Activated naive CD4-positive, alpha-beta T cell treated with anti-CD3 and anti-CD28 coated beads for 36 hours (primary cell): ENCODE measurements at places on chromosomes 3 and 15. TPM values are rescaled to one million over a fixed set of nuclear protein-coding genes. Genes with fewer than 3 reads are reported as not detected.
A peak's percentile ranks its signal among the peaks of the same experiment; 100 is the strongest.

- H3K4me3 ChIP-seq: no peak overlapping the region
- H3K27me3 ChIP-seq: peaks cover 55% of the 10 kb centered on the region
- H3K36me3 ChIP-seq: no peaks in the 10 kb centered on the region
- no peak for DNase-seq
- peaks cover 10% of the 10 kb centered on the region for H3K4me1 ChIP-seq
Measured at GRCh38 chr15:29573197-29573838, 248.9 kb downstream of the TJP1 start.

GRCh38 chr3:67083277-67083676 is 85.2 kb downstream of the KBTBD8 start:
- peaks cover 31% of the 10 kb centered on the region for H3K4me1 ChIP-seq
- peaks cover 38% of the 10 kb centered on the region for H3K36me3 ChIP-seq
- peak overlapping the region; percentile 61 for H3K4me3 ChIP-seq
- peak; percentile 79 for DNase-seq
- H3K27me3 ChIP-seq: no peaks in the 10 kb centered on the region
- peak overlapping the region; percentile 94 for H3K27ac ChIP-seq

DNA sequence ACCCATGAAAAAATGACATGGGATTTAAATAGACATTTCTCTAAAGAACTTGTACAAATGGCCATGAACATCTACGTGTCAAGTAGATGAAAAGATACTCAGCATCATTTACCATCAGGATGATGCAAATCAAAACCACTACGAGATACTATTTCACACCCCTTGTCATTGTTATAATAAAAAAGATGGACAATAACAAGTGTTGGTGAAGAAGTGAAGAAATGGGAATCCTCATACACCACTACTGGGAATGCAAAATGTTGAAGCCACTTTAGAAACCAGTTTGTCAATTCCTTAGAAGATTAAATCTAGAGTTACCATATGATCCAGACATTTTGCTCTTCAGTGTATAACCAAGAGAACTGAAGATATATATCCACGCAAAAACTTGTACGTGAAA is 57.9 kb downstream of the TIMP4 start:
- H3K27me3 ChIP-seq: peaks cover 3% of the 10 kb centered on the region
- no peak overlapping the region for H3K27ac ChIP-seq
- no peak for DNase-seq
- H3K36me3 ChIP-seq: peaks cover 1% of the 10 kb centered on the region
- no peaks in the 10 kb centered on the region for H3K4me1 ChIP-seq
- no peak overlapping the region for H3K4me3 ChIP-seq

DNA sequence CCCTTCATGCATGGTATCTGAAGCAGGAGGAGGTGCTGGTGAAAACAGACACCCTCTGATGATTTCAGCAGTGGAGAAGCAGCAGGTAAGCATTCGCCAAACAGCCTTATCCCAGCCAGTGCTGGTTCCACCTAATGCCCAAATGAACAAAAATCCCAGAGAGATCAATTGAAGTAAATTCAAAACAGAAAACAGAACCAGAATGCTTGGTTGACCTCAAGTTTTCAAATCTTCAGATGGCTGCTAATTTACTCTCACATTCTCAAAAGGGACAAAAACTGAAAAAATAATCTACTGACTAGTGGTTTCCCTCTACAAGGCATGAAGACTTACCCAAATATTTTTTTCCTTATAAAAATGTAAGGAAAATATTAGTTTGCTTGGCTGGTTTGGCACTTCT is 87.0 kb upstream of the MYO5C start:
- no peak overlapping the region for H3K4me3 ChIP-seq
- no peak overlapping the region for H3K27ac ChIP-seq

GRCh38 chr3:144774897-144775296 is 803.3 kb downstream of the DIPK2A start:
- H3K4me3 ChIP-seq: no peak overlapping the region
- no peak for DNase-seq
- no peaks in the 10 kb centered on the region for H3K36me3 ChIP-seq
- H3K27ac ChIP-seq: no peak overlapping the region

DNA sequence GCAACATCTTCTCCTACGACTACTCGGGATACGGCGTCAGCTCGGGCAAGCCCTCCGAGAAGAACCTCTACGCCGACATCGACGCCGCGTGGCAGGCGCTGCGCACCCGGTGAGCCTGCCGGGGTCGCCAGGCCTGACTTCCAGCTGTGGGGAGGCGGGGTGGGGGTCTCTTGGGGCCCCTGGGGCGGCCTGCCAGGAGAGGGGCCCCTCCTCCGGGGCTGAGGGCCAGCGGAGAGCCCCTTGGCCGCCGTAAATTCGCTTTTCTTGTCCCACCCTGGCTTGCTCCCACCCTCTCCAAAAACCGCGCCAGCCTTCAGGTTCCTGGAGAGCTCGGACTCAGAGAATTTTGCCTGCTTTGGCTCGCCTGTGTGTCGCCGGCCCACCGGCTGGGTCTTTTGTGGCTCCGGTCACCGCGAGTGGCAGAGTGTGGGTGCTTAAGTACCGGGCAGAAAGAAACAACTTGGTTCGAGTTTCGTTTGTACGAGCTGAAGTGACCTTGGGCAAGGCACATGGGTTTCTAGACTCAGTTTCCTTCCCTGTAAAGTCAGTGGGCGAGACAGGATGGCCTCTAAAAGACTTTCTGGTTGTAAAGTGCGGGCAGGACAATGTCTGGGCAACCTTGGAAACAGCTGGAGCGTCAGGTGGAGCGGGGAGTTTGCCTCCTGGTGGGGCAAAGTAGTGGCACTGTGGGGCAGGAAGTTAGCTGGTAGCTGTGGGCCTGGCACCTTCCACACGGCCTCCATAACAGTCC is 976 bp downstream of the ABHD17C start:
- peaks cover 3% of the 10 kb centered on the region for H3K36me3 ChIP-seq
- H3K4me1 ChIP-seq: peaks cover 15% of the 10 kb centered on the region
- DNase-seq: peak; percentile 48
- no peak overlapping the region for H3K27ac ChIP-seq
- H3K4me3 ChIP-seq: peak overlapping the region; percentile 93
- peaks cover 3% of the 10 kb centered on the region for H3K27me3 ChIP-seq

DNA sequence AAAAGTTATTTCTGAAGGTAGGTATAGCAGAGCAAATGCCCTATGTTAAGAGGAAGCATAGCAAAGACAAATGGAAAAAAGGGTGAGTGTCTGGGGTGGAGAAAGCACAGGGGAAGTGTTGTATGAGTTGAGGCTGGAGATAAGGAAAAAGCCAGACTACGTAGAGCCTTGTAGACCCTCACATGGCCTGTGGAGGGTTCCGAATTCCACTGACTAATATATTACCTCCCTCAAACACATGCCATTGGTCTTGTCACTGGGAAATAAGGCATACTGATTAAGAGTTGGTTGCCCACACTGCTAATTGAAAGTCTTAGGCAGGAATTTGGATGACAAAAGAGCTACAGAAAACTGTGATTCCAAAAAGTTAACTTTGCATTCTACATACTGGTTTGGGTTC is 65.2 kb downstream of the TRAT1 start:
- H3K27ac ChIP-seq: no peak overlapping the region
- peaks cover 6% of the 10 kb centered on the region for H3K4me1 ChIP-seq
- no peak for DNase-seq
- H3K27me3 ChIP-seq: no peaks in the 10 kb centered on the region
- no peak overlapping the region for H3K4me3 ChIP-seq
- no peaks in the 10 kb centered on the region for H3K36me3 ChIP-seq

DNA sequence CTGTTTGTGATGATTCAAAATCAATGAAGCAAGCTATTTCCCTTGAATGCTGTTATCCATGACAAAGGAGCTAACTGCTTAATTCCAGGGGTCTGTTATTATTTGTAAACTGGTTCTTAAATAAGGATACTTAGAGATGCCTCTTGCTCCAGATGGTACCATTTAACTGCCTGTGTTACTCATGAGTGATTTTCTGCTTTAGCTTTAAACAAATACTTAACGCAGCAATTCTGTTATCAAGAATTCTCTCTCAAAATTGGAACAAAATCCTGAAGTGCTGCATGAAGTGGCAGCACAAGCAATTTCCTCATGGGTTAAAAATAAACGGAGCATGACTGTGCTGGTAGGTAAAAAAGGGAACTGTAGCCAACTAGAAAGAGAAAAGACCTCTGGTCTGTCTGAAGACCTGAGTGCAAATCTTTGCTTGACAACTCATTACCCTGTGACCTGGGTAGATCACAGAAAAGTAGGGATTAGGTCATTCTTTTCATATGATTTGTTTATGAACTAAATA is 62.5 kb upstream of the GBE1 start:
- H3K27ac ChIP-seq: no peak overlapping the region
- no peak for DNase-seq
- no peak overlapping the region for H3K4me3 ChIP-seq

GRCh38 chr15:99473981-99474906 is 91.5 kb upstream of the MEF2A start:
- peaks cover 25% of the 10 kb centered on the region for H3K4me1 ChIP-seq
- H3K27me3 ChIP-seq: no peaks in the 10 kb centered on the region
- no peak overlapping the region for H3K4me3 ChIP-seq

DNA sequence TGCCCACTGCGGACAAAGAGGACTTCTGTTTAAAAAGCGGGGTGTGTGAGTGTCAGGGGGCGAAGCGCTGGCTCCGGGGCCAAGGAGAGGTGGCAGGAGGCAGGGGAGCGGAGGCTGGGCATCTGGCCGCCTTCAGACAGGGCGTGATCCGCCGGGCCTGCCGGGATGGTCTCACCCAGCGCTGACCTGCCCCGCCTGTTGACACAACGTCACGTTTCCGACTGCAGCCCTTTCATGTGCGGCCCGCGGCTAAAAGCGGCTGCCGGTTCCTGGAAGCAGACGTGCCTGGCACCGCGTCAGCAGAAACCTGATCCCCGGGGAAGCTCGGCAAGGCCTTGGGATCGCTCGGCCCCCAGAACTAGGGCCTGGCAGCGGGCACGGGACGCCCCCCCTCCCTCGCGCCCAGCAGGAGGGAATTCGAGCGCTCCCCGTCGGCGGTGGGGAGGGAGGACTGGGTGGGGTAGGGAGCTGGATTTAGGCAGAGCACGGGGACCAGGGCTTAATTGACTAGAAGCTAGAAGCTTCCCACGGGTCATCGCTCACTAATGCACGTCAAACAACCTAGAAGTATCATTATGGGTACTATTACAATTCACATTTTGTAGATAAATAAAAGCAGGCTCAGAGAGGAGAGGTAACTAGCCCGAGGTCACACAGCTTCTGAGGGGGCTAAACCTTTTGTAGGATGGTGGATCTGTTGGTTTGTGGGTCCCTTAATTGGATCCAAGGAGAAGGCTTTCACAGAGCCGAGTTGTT is 7.7 kb downstream of the BHLHE40 start:
- H3K27me3 ChIP-seq: no peaks in the 10 kb centered on the region
- peak overlapping the region; percentile 65 for H3K27ac ChIP-seq
- H3K4me1 ChIP-seq: peaks cover 55% of the 10 kb centered on the region
- peaks cover 28% of the 10 kb centered on the region for H3K36me3 ChIP-seq

- H3K27ac ChIP-seq: no peak overlapping the region
- H3K36me3 ChIP-seq: no peaks in the 10 kb centered on the region
Measured at GRCh38 chr3:53680028-53680427, 166.2 kb downstream of the CHDH start.

The CACNA2D3 gene
- total RNA-seq: not detected

GRCh38 chr3:194095464-194095863 is 40.5 kb upstream of the HES1 start:
- H3K36me3 ChIP-seq: no peaks in the 10 kb centered on the region
- H3K27me3 ChIP-seq: no peaks in the 10 kb centered on the region
- no peak overlapping the region for H3K27ac ChIP-seq
- no peak overlapping the region for H3K4me3 ChIP-seq
- H3K4me1 ChIP-seq: peaks cover 19% of the 10 kb centered on the region

- H3K27ac ChIP-seq: no peak overlapping the region
- H3K4me1 ChIP-seq: no peaks in the 10 kb centered on the region
- H3K4me3 ChIP-seq: no peak overlapping the region
- H3K36me3 ChIP-seq: no peaks in the 10 kb centered on the region
- DNase-seq: no peak
Measured at GRCh38 chr3:164723396-164723795, 354.9 kb downstream of the SI start.

The CYP1A2 gene
- total RNA-seq: not detected

DNA sequence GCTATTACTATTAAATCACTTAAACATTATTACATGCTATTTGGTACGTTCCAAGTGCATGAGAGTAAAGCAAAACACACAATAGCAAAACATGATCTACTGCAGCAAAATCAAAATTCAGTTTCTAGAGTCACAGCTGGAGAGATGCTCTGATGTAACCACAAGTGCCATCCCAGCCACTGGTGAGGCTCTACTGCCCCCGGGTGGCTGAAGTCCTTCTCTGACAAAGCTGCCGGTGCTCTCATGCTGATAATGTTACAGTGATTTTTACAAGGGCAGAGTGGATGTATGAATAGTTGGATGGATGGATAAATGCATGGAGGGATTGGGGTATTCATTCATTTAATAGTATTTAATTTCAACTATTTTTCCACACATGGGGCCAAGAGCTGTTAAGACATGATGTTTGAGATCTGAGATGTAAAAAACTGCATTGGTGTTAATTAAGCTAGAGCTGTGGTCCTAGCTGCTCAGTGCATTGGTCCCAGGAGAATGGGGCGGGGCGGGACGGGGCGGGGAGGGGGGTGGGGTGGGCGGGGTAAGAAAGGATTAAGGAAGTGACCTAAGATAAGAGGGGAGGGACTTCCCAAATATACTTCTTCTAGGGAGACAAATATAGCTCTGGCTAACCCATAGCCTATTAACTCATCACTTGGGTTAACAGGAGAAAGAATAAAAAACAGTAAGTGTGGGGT is 5.3 kb upstream of the SPESP1 start:
- H3K27ac ChIP-seq: no peak overlapping the region
- H3K4me1 ChIP-seq: no peaks in the 10 kb centered on the region
- no peaks in the 10 kb centered on the region for H3K36me3 ChIP-seq
- H3K27me3 ChIP-seq: peaks cover 24% of the 10 kb centered on the region
- no peak overlapping the region for H3K4me3 ChIP-seq
- peak; percentile 85 for DNase-seq

The ADGRG7 gene
- not detected for total RNA-seq

The ATP13A5 gene
- not detected for total RNA-seq

GRCh38 chr3:175965036-175965435 is 1105.9 kb downstream of the NAALADL2 start:
- no peaks in the 10 kb centered on the region for H3K4me1 ChIP-seq
- no peaks in the 10 kb centered on the region for H3K36me3 ChIP-seq
- no peak for DNase-seq
- no peak overlapping the region for H3K4me3 ChIP-seq
- H3K27ac ChIP-seq: no peak overlapping the region

DNA sequence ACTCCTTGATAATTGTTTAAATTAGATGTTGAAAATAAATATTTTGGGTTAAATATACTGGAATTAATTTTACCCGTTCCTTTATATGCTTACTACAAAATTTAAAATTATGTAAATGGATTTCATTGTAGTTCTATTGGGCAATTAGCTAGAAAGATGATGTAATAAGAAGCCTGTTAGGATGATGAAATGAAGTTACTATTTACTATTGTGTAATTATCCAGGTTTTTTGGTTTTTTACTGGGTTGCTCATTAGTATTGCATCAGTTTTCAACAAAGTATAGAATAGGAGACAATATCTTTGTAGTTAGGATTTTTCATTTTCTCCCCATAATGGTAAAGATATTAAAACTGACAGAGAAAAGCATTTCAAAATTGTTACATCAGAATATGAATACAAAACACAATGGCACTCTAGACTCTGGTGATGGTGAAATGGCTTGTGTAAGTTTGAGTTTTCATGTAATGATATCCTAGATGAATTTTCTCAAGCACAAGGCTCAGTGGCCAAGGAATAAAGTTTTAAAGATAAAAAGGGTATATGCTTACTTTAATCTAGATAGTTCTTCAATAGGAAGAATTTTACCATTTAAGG is 222.0 kb downstream of the P3H2 start:
- H3K4me1 ChIP-seq: no peaks in the 10 kb centered on the region
- no peak for DNase-seq
- H3K36me3 ChIP-seq: no peaks in the 10 kb centered on the region
- no peak overlapping the region for H3K4me3 ChIP-seq
